ENCODE measurements at places on chromosomes 12 and 14.

- DNase-seq: no peak
These were observed 30.1 kb downstream of the CDKL1 start for GRCh38 chr14:50366589-50366988.

DNA sequence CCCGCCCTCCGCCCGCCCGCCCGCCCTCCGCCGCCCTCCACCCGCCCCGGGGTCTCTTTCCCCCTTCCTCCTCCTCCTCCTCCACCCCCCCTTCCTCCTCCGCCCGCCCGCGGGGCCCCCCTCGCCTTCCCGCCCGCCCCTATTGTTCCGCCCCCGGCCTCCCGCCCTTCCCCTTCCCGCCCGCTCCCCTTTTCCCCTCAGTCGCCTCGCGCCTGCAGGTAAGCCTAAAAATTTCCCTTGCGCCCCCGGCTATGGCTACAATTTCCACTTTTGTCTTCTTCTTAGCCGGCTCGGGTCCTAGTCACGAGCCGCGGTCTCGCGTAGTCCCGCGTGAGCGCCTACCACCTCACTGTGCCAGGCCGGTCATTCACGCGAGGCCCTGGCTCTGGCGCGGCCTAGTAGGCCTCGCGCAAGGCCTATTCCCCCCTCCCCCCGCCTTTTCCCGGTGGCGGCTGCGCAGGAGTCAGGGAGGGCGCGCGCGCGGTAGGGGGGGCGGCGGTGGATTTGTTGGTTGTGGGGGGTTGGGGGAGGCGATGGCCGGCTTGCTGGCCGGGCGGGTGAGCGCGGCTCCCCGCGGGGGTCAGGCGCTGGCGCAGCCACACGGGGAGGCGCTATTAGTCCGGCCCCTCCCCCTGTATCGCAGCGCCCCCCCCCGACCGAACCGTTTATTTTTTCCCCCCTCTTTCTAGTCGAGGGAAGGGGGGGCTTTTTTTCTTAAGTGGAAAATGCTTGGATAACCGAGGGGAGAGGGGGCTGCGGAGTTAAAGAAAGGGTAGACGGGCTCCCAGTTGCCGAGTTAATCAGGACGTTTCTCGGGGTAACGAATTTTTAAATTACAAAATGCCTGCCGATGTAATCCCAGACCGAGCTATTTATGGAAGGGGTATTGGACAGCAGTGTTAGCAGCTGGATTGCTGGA, 516 bp downstream of the PCBP2 start:
- peak; percentile 77 for DNase-seq

GRCh38 chr12:88505696-88506095, 74.6 kb downstream of the KITLG start:
- no peak for DNase-seq

DNA sequence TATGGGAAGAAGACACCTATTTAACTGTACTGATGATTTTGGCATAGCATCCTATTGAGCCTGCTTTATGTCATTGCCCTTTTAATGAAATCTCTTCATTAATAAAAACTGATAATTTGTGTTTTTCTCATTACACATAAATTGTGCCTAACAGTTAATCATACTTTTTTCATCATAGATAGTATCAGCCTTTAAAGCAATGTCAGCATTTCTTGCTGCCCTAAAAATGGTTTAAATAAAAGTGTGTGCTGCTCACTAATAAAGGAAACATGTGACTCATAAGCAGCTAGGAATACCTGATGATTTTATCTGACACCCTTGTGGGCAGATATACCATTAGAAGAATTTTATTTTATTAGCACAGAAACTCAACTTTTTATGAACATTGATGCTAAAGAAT, 26.7 kb downstream of the TBK1 start:
- no peak for DNase-seq

GRCh38 chr14:106442857-106443256, 916.5 kb downstream of the TMEM121 start:
- peak; percentile 55 for DNase-seq

DNA sequence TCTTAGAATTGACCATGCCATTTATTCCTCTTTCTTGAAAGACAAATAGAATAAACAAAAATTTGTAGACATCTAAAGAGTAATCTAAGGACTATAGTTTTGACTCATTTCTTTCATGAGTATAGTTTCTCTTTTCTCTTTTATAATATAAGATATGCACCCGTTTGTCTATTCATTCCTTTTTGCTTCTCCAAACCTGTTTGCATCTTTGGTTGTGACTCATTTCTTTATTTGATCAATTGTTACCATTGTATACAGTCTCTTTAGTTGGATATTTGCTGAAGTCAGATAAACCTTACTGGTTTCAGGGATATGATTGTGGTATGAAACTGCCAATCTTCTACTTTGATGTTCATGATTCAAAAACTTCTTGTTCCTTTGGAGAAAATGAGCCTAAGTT, 268.7 kb downstream of the FBXL14 start:
- no peak for DNase-seq

DNA sequence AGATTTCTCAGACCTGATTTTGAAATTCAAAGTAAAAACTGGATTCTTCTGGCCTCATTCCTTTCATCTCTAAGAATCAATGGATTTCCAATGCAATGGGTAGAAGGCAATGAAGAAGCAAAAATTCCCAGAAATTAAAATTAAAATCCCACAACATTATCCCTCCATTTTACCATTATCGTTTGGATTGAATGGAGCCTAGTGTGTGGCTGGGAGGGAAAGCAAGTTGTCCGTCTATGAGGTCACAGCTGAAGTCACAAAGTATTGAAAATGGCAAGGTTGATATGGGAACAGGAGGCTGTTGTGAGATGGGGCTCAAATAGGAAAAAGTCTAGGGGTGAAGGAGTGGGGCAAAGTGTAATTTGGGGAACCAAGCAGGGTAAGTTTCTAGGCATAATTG, at the start of gene C12orf54:
Gene C12orf54 (plus strand): TSS at position 301 of the 400 bp plus-strand sequence. CDS start 799 bp downstream, outside the sequence.
- no peak for DNase-seq

- peak; percentile 63 for DNase-seq
These were observed 10.0 kb upstream of the GPR19 start for GRCh38 chr12:12705838-12706520.

- no peak for DNase-seq
These were observed 64.1 kb downstream of the SYNE3 start for GRCh38 chr14:95452176-95452892.
